ENCODE measurements at places on chromosomes 16 and 17.

DNA sequence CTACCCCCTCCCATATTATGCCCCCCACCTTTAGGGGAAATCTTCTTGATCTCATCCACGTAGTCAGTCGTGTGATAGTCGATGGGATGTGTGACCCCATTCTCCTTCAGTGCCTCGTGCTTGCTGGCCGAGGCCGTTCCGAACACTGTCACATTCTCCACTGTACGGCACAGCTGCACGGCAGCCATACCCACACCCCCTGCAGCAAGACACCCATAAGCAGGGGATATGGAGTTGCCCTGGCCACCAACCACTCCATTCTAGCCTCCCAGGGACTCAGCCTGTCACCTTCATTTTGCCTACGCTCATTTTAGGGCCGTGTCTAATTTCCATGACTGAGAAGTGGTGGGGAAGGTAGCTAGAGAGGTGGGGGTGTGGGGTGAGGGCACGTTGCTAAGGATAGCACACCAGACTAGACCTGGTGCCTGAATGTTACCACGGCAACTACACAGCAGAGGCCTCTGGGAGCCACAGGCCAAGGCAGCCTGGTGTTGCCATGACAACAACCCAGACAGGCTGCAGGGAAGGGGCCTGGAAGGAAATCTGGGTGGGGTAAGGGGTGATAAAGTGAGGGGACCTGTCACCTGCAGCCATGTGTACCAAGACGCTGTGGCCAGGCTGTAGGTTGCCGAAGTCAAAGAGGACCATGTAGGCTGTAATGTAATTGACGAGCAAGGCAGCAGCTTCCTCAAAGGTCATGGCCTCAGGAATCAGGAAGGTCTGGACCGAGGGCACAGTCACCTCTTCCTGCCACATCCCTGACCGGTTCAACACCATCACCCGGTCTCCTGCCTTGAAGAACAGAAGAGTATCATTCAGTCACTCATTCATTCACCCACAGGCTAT, 4.0 kb downstream of the VAT1 start:
- no peak for DNase-seq

GRCh38 chr17:74807441-74807840, 31.3 kb upstream of the NAT9 start:
- no peak for DNase-seq

DNA sequence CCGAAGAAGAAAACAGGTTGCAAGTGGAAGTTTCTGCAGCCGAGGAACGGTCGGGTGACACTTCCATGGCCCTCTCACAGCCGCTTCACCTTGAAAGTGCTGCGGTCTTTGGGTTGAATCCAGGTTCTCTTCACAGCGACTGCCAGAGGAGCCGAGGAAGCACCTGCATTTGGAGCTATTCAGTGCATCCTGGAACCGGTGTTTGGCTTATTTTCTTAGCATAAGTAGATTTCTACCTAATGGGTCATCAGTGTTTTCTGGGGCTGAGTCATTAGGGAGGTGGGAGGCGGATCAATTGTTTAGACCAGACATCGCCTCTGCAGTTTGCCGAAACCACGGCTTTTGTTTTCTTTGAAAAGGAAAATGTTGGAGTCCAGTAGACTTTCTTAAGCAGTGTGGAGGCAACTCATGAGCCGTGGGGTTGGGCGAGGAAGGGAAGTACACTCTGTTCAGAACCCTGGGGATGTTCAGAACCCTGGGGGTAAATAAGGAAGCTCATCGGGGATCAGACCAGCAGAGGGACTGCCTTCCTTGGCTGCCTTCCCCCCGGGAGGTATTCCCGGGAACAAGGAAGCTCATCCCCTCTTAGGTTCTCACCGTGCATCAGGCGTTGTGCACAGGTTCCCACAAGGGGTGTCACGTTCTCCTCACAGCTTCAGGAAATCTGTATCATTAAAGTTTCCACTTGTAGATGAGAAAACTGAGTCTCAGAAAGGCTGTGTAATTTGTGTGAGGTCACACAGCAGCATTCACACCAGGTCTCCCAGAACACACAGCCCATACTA, 361.5 kb downstream of the SNX29 start:
- no peak for DNase-seq

GRCh38 chr16:105521-105920, 27.5 kb downstream of the MPG start:
- DNase-seq: no peak

DNA sequence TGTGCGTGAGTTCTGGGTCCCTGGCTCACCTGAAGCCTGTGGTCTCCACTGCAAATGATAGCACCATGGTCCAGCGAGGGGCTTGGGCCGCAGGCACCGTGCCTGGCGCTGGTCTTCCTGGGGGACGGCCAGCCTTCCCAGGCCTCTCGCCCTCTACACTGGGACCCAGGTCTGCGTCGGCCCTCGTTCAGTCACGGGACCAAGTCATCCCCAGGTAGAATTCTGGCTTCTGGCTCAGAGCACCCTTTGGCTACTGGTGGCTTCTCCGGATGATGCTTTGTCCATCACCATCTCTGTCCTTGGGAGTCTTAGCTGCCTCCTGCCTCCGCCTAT, 20.4 kb downstream of the CRAMP1 start:
- no peak for DNase-seq

GRCh38 chr16:82646504-82646903, 19.7 kb downstream of the CDH13 start:
- no peak for DNase-seq

GRCh38 chr17:21400816-21401593, 24.8 kb downstream of the KCNJ12 start:
- no peak for DNase-seq

DNA sequence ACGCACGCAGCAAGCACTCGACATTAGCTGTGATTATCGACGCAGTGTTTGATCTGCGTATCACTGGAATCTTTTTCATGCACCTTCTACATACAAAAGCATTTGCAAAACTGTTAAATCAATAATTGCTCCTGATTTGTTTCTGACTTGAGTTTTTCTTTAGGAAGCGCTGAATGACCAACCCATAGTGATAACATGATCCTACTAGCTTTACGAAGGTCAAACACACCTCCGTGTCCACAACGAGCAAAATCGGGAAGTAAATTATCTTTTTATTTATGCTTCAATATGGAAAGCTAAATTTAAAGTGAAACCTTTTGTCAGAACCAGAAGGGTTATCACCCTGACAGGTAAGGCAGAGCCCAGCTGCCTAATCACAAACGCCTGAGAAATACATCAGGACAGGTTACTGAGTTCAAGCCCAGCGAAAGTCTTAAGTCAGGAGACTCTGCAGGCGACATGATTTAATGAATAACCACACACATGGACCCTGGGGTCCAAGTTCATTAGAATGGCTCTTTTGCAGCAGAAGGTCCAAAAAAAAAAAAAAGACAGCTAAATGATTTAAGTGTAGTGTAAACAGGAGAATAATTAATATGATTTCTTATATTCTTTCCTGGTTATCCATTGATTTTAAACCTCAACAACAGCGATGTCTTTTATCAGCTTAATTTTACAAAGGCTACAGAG, 104.2 kb downstream of the ADCY9 start:
- DNase-seq: no peak

DNA sequence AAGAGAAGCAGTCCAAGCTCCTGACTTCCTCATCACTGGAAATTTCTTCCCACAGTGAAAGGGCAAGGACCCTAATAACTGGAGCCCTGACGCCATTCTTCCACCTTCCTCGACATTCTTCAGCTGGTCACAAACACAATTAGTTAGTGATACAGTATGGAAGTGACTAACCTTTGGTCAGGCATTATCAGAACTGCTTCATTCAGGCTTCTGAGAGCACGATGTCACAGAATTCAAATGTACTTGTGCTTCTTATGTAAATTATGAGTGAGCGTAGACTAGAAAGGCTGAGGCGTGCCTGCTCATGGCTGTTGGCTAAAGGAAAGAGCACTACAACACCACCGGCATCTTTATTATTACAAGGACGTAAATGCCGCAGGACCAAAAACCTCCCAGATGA, 302.9 kb upstream of the AXIN2 start:
- no peak for DNase-seq

GRCh38 chr16:52350031-52350642, 196.8 kb downstream of the TOX3 start:
- DNase-seq: no peak

DNA sequence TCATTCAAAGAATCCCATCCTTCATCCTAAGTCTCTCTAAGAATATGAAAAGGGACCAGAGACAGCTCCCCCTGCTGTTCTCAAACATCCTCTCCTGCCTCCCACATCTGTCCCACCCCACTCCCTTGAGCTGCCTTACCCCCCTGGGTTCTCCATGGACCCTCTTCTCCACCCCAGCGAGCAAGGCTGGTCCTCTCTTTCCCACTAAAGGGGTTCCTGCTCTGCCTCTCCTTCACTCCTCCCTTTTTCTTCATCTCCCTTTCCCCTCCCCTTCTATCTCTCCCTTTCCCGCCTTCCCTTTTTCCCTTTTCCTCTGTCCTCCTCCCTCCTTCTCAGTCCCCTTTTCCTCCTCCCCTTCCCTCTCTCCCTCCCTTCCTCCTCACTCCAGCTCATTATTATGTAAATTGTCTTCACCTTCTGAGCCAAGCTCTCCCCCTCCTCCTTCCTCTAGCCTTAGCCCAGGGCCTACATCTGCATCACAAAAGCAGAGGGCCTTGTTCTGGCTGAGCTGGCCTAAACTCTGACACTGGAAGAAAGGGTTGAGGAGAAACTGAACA, 90.0 kb downstream of the GNAO1 start:
- no peak for DNase-seq

GRCh38 chr16:83925957-83926725, 26.9 kb upstream of the OSGIN1 start:
- no peak for DNase-seq

GRCh38 chr16:30509081-30509765, 17.1 kb downstream of the ZNF768 start:
- DNase-seq: no peak

DNA sequence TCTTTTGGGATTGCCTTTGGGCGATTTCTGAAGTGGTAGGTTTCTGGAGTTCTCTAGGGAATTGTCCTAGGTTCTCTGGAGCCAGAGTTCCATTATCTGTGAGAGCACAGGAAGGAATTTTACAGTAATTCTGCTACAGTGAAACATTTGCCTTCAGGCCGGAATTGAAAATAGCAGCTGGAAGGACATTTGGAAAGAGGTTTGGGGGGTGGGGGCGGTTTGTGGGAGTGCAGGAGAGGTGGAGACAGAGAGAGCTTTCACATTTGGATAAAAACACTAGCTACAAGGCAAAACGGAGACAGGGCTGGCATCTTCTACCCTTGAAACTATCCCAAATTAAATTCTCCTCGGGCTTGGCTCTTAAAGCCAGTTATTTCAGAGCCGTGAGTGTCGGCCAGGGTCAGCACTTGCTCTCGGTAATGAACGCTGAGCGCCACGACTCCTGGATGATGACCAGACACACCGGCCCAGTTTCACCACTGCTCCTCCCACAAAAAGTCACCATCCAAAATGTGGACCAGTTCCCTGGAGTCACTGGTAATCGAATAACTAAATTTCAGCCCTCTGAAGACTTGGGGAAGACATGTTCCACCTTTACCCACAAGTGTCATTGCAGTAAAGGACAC, 67.7 kb upstream of the TANC2 start:
- peak; percentile 76 for DNase-seq

- no peak for DNase-seq
These were observed 51.5 kb downstream of the IL21R start for GRCh38 chr16:27453494-27453825.

- peak; percentile 57 for DNase-seq
These were observed 13.2 kb upstream of the CLUH start for GRCh38 chr17:2724784-2725164.

- DNase-seq: peak; percentile 45
These were observed 146.7 kb upstream of the SHISA6 start for GRCh38 chr17:11094331-11094730.

- DNase-seq: no peak
These were observed 1262.8 kb upstream of the CDH8 start for GRCh38 chr16:63298993-63299392.

Data from right forelimb (tissue), 1 donor.